ENCODE measurements at places on chromosomes 6 and 20. TPM values are rescaled to one million over a fixed set of nuclear protein-coding genes. Genes with fewer than 3 reads are reported as not detected.

DNA sequence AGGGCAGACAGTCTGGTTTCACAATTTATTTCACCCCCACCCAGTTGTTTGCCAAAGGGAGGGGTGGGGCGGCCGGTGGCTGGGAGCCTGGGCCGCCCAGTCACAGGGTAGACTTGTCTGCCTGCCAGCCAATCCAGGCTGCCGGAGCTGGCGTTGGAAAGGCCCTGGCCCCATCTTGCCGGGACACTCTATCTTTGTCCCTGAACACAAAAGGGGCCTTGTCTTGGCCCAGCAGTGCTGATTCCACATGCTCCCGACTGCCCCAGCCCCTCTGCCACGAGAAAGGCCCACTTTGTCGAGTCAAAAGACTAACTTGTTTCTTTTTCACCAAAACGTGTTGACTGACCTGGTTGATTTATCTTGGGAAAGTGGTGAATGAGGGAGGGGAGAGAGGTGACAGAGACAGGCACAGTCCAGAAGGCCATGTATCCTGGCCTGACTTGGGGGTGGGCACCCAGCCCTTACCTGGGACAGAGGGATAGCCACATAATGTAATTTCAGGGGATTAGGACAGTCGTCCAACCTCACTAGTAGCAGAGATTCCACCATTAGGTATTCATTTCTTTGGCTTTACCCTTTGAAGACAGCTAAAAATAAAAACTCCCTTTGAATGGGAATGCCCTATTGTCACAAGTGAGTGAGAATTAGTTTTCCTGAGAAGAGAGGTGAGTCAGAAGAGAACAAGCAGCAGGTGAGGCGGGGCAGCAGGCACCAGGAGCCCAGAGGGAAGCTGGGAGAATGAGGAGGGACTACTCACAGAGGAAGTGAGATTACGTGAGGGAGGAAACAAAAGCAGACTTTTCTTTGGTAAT lies 67.0 kb upstream of the SIRPA start:
- peak overlapping the region; percentile 75 for H3K27ac ChIP-seq
- H3K27me3 ChIP-seq, result no peaks in the 10 kb centered on the region
- H3K4me1 ChIP-seq, result peaks cover 68% of the 10 kb centered on the region
- no peak for DNase-seq
- no peaks in the 10 kb centered on the region for H3K36me3 ChIP-seq
- H3K4me3 ChIP-seq, result no peak overlapping the region

Gene PNPLA1
- polyA plus RNA-seq, result 0.25 TPM

DNA sequence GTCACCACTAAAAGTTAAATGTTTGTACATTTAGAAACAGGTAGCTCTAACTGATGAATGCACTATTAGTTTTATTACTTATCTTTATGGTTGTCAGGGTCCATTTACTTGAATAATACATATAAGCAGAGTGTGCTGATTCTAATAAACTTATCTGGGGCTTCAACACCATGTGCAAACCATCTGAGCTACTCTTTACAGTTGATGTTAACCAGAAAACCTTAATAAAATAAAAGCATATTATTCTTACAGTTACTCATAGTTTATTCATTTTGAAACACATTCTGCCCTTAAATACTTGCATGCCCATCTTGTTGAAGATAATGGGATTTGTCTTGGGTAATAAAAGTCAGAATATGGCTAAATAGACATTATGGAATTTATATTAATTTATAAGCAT lies 1042.2 kb downstream of the EPHA7 start:
- DNase-seq, result no peak
- H3K27me3 ChIP-seq, result no peaks in the 10 kb centered on the region
- no peak overlapping the region for H3K27ac ChIP-seq
- H3K36me3 ChIP-seq, result no peaks in the 10 kb centered on the region
- H3K4me1 ChIP-seq, result no peaks in the 10 kb centered on the region

Gene PRR18
- 0.29 TPM for polyA plus RNA-seq

DNA sequence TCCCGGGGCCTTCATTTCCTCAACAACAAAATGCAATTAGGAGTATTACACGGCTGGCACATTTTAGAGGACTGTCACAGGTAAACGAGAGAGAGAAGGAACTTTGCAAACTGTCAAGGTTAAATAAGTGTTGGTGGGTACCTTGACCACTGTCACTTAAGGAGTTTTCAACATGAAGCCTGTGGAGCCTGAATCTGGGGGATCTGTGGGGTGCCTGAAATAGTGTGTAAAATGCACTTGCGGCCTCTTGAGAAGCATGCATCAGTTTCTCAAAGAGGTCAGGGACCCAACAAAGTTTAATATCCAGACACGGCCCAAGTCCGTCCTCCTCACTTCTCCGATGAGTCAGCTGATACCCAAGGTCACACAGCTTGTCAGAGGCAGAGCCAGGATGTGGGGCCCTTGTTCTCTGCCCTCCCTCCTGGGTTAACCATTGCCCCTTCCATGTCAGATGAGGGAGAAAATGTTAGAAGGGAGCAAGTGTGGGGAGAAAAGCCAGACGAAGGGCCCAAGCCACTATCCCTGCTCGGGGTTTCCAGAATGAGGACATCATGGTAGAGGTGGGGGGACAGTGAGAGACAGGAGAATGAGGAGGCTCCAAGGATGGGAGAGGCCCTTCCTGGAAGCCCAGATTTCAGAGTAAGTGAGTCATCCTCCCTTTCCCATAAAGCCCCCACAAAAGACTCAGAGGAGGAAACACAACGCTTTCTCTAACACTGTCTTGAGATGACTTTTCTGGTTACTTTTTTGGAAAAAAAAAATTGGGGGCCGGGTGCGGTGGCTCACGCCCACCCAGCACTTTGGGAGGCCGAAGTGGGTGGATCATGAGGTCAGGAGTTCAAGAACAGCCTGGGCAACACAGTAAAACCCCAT lies 42.2 kb downstream of the C6orf132 start:
- peaks cover 30% of the 10 kb centered on the region for H3K4me1 ChIP-seq
- H3K36me3 ChIP-seq, result no peaks in the 10 kb centered on the region
- peak overlapping the region; percentile 74 for H3K27ac ChIP-seq
- no peak for DNase-seq
- H3K27me3 ChIP-seq, result no peaks in the 10 kb centered on the region

DNA sequence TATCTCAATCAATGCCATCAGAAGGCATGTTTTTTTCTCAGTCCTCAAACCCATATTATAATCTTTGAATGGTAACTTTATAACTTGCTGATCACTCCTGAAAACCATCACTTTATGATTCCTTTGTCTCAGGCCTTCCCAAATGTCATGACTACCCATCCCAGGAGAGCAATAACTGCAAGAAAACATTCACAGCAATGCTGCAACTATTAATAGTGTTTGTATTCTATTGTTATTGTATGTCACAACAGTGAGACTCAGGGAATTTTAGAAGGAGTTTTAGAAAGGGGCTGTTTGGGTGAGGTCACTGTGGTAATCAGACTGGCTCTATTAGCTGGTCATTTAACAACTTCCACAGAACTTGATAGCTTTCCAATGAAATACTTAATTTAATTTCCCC lies 301.4 kb upstream of the TBX18 start:
- DNase-seq, result no peak
- no peak overlapping the region for H3K27ac ChIP-seq
- H3K36me3 ChIP-seq, result no peaks in the 10 kb centered on the region
- no peaks in the 10 kb centered on the region for H3K27me3 ChIP-seq
- no peak overlapping the region for H3K4me3 ChIP-seq
- H3K4me1 ChIP-seq, result no peaks in the 10 kb centered on the region

Gene WFDC2
- 38.4 TPM for polyA plus RNA-seq

GRCh38 chr6:7311917-7312615 lies 933 bp downstream of the SSR1 start:
- no peaks in the 10 kb centered on the region for H3K36me3 ChIP-seq
- no peaks in the 10 kb centered on the region for H3K27me3 ChIP-seq
- H3K27ac ChIP-seq, result peak overlapping the region; percentile 96
- DNase-seq, result no peak
- H3K4me1 ChIP-seq, result peaks cover 7% of the 10 kb centered on the region

DNA sequence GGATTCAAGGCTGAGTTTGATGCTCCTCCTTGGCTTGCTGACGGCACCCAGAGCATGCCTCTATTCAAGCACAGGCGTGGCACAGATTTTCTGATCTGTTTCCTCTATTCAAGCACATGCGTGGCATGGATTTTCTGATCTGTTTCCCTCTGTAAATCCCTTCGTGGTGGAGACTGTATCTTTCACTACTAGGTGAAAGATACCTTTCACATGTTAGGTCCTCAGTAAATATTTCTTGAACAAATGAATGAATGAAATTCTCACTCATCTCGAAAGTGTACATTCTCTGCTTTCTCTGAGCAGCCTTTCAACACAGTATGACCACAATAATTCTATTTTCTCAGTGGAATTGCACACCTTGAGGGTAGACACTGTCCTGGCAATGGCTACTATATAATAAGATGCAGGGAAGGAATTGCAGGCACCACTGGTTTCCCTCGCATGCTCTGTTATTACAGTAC lies 72.6 kb upstream of the F13A1 start:
- H3K4me3 ChIP-seq, result no peak overlapping the region
- peaks cover 34% of the 10 kb centered on the region for H3K4me1 ChIP-seq
- H3K36me3 ChIP-seq, result no peaks in the 10 kb centered on the region
- no peak for DNase-seq

DNA sequence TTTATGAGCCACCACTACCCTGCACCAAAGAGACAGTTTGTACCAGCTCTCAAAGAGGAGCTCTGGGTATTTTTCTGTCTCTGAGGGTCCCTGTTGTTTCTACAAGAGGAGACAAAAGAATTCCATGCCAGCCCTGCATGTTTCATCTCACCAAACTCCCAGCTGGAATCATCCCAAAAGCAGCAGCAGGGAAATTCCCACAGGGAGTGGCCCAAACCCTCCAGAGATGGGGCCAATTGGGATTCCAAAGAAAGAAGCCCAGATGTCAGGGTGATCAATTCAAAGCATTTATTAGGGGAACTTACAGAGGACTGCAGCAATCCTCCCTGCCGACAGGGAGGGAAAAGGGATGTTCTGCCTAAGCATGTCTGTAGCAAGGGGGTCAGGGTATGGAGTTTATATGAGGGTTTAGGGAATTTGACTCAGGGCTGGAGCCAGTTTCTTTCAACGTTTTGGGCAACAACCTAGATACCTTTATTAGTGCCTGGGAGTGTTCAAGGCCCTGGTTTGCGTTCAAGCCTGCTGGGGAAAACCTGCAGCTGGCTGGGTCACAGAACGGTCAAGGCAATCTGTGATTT lies 47.2 kb downstream of the MUC22 start:
- H3K4me3 ChIP-seq, result no peak overlapping the region
- no peaks in the 10 kb centered on the region for H3K36me3 ChIP-seq
- H3K27ac ChIP-seq, result peak overlapping the region; percentile 10
- DNase-seq, result no peak
- peaks cover 10% of the 10 kb centered on the region for H3K27me3 ChIP-seq

Gene GATA5
- 23.1 TPM for polyA plus RNA-seq

Measured in left lung (tissue), 14 donors.